SK-N-SH (cell line): ENCODE measurements at places on chromosomes 2 and 18. TPM values are rescaled to one million over a fixed set of nuclear protein-coding genes. Genes with fewer than 3 reads are reported as not detected.

Gene LOXL3
- 47.9 and 59.3 TPM in 2 replicates for polyA plus RNA-seq

Gene PNKD
- 92.2 and 101 TPM in 2 replicates for polyA plus RNA-seq

Gene LIMS3
- 1.4 and 3.6 TPM in 2 replicates for polyA plus RNA-seq

Gene PRKAG3
- not detected in 2 replicates for polyA plus RNA-seq

Gene PLGLB2
- 1.2 and 1.9 TPM in 2 replicates for polyA plus RNA-seq

DNA sequence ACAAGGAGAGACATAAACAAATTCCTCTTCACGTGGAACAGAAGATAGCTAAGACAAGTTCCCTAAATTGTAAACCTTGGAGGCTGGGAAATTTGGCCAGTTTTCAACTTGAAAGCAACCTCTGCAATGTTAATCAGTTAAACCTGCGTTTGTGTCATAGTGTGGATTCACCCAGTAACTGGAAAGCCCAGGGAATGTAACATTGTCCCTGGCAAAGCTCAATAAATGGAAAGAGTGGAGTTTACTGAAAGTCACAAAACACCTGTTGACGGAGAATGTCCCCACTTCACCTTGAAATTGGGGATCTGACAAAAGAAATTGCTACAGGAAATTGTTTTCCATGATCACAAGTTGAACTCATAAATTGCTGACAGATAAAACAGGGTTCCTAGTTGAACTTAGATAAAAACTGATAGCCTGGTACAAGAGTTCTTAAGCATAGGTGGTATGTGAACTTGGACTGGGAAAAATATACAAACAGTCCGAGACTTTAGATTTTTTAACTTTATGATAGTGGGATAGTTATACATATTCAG, 15.0 kb upstream of the ME2 start:
- no peak for DNase-seq

- DNase-seq, result no peak
Observed at GRCh38 chr2:28341208-28341891, 51.3 kb upstream of the FOSL2 start.

GRCh38 chr2:49954059-49954458, 799.7 kb upstream of the FSHR start:
- DNase-seq, result no peak

DNA sequence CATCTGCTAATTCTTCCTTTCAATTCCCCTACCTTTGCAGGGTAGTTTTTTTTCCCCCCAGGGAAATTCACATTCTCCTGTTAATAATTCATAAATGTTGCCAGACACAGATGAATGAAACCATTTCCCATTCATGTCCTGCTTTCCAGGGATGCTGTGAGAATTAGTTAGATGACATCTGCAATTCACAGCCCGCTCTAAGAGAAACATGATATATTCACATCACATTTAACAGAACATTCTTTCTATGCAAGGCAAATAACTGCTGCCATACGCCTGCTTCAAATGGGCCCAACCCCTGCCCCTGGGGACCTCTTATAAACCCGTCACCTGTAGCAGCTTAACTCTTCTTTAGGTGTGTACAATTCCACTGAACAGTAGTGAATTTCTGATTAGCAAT, 110.6 kb upstream of the CTAGE1 start:
- no peak for DNase-seq
